CD4-positive, alpha-beta memory T cell (primary cell): ENCODE measurements at places on chromosomes 2 and 18. TPM values are rescaled to one million over a fixed set of nuclear protein-coding genes. Genes with fewer than 3 reads are reported as not detected.

CD8A gene
- 1.9 TPM for total RNA-seq

TMEM127 gene
- 45.1 TPM for total RNA-seq

TMEM37 gene
- not detected for total RNA-seq

RGPD8 gene
- total RNA-seq = 30.0 TPM

CDK15 gene
- not detected for total RNA-seq

INHA gene
- not detected for total RNA-seq

ONECUT2 gene
- not detected for total RNA-seq

PRKAG3 gene
- not detected for total RNA-seq

ADCYAP1 gene
- total RNA-seq = not detected
